ENCODE measurements at places on chromosomes 11 and 22. TPM values are rescaled to one million over a fixed set of nuclear protein-coding genes. Genes with fewer than 3 reads are reported as not detected.

GRCh38 chr11:75325713-75326438 lies 25.6 kb downstream of the ARRB1 start:
- DNase-seq: peak; percentile 93

- no peak for DNase-seq
Measured at GRCh38 chr11:27842290-27842689, 142.0 kb upstream of the BDNF start.

- no peak for DNase-seq
Measured at GRCh38 chr11:3340025-3340424, 38.9 kb downstream of the ZNF195 start.

The ARRB1 gene
- total RNA-seq: 44.3 TPM

DNA sequence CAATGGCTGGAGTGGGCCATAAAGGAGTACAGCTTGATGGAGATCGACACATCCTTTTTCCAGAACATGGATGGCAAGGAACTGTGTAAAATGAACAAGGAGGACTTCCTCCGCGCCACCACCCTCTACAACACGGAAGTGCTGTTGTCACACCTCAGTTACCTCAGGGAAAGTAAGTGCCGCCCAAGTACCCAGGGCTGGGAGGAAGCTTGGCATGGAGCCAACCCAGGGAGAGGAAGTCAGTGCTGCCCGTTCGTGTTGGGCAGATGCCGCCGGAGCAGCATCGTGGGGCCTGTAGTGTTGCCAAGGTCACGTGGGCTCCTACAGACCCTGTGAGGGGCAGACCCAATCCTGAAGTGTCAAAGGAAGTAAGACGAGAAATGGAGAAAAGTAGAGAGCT lies 78.9 kb downstream of the FLI1 start:
- peak; percentile 90 for DNase-seq

The IMMP1L gene
- total RNA-seq: 12.9 TPM

The TCN2 gene
- total RNA-seq: 23.4 TPM

DNA sequence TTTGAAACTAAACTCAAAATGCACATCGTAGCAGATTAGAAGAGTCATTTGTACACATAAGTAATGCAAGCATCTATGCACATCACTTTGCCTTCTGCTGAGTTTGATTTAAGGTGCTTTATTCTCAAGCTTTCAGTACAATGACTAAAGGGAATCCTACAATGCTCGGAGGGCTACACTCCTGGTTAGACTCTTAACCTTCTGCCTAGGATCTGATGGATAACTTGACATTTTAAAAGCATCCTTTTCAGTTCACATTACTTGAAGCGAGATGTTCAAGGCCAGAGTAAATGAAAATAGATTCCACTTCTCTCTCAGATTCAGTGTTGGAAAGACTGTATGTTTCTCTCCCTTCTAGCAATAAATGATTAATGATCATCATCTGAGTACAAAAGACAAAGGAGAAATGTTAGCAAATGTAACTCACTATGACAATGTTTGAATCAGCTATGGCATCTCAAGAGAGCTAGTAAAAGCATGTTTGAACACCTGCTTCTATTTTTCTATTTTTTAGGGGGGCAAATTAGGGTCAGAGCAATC lies 259.2 kb upstream of the ANO3 start:
- DNase-seq: no peak

- no peak for DNase-seq
Measured at GRCh38 chr11:86793307-86793706, 7.0 kb upstream of the PRSS23 start.

- DNase-seq: no peak
Measured at GRCh38 chr22:32175683-32176644, 16.9 kb upstream of the C22orf42 start.

GRCh38 chr11:71140206-71140919 lies 112.0 kb downstream of the SHANK2 start:
- peak; percentile 68 for DNase-seq

DNA sequence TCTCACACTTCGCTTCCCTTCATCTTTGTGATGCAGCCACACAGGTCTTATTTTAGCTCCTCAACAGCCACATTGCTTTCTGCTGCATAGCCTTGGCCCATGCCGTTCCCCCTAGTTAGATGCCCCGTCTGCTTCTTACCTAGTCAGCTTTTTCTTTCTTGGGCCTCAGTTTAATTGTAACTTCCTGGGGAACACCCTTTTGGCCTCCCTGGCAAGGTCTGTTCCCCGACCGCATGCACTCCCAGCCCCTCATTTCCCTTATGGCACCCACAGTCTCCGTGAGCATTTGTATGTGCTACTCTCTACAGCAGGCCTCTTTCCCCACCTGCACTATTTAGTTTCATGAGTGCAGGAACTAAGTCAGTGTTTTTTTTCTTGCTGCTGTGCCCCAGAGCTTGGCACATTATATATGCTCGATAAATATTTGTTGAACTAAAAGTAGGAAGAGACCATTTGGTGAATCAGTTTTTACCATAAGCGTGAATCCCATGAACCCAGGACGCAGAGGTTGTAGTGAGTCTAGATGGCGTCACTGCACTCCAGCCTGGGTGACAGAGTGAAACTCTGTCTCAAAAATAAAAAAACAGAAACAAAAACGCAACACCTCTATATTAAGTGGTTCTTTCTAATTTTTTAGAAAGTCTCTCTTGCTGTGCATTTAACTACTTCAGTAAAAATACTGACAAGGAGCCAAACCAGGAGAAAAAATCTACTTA lies 38.5 kb downstream of the TNRC6B start:
- no peak for DNase-seq

The NAA40 gene
- 10.3 TPM for total RNA-seq

GRCh38 chr11:100774859-100775258 lies 87.8 kb downstream of the ARHGAP42 start:
- DNase-seq: no peak

All from posterior vena cava (tissue), 2 donors.